Activated CD4-positive, alpha-beta T cell treated with anti-CD3 and anti-CD28 coated beads, Interleukin-2, amount 10 ng/mL, durations not matched to agents 7 days and 5 days (primary cell): ENCODE measurements at places on chromosomes 7 and 10.

DNA sequence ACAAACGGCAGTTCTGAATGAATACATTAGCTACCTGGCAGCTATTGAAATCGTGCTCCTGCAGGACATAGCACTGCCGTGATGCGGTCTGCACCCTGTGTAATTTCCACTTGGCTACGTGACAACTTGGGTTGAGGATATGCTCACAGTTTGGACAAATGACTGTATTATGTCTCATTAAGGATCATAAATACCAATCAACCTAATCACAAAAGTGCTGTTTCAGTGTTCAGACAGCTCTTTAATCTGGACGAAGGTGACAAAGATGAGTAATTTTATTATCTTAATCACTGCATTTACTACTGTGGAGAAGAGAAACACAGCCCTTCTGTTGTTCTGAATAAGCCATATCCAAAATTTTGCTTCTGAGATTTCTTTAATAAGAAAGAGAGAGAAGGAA lies 210.8 kb upstream of the PFKP start:
- no peak overlapping the region for H3K27ac ChIP-seq
- DNase-seq, result no peak
- H3K4me1 ChIP-seq, result no peaks in the 10 kb centered on the region

GRCh38 chr7:2019711-2020511 lies 212.8 kb downstream of the MAD1L1 start:
- H3K27me3 ChIP-seq, result no peaks in the 10 kb centered on the region
- peak; percentile 49 for DNase-seq
- H3K4me3 ChIP-seq, result no peak overlapping the region
- H3K4me1 ChIP-seq, result peaks cover 20% of the 10 kb centered on the region
- H3K36me3 ChIP-seq, result peaks cover 14% of the 10 kb centered on the region

- no peaks in the 10 kb centered on the region for H3K36me3 ChIP-seq
- no peaks in the 10 kb centered on the region for H3K27me3 ChIP-seq
- no peak for DNase-seq
- H3K4me3 ChIP-seq, result no peak overlapping the region
- no peak overlapping the region for H3K27ac ChIP-seq
- H3K4me1 ChIP-seq, result peaks cover 1% of the 10 kb centered on the region
Measured at GRCh38 chr7:75667938-75668337, 70.8 kb downstream of the HIP1 start.

GRCh38 chr7:41573015-41573414 lies 129.9 kb downstream of the INHBA start:
- H3K27ac ChIP-seq, result no peak overlapping the region
- H3K4me3 ChIP-seq, result no peak overlapping the region
- no peaks in the 10 kb centered on the region for H3K4me1 ChIP-seq
- H3K27me3 ChIP-seq, result no peaks in the 10 kb centered on the region
- DNase-seq, result no peak

GRCh38 chr7:47310020-47310419 lies 271.9 kb downstream of the TNS3 start:
- DNase-seq, result no peak
- H3K4me3 ChIP-seq, result no peak overlapping the region
- no peaks in the 10 kb centered on the region for H3K36me3 ChIP-seq

DNA sequence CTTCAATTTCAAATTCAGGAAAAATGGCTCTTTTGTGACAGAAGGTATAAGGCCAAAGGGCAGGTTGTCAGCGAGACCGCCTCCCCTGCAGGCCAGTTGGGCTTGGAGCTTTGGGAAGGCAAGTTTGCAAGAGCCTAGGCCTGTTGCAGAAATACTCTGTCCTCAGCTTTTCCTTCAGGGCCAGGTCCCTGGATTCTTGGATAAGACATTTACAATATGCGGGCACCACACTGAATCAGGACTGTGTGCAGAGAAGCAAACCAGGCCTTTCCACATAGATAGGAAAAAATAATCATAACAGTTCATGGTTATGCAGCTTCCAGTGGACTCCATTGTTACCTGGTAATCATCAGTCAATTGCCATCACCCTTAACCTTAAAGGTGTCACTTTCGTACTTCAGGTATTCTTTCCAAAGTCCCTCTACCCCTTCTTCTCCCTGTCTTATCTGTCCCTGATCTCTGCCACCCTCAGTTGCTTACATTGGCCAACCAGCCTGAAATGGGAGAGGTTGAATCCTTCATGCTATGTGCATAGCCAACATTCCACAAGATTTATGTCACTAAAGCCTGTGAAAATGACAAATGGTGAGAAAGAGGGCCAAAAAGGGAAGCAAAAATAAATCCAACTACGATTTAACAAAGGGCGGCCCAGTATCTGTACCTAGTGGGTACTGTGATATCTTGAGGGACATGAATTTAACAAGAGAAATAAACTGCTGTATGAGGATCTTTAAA lies 304.5 kb upstream of the NFE2L3 start:
- peaks cover 6% of the 10 kb centered on the region for H3K4me1 ChIP-seq
- no peak overlapping the region for H3K27ac ChIP-seq
- H3K4me3 ChIP-seq, result no peak overlapping the region
- DNase-seq, result no peak
- peaks cover 1% of the 10 kb centered on the region for H3K36me3 ChIP-seq

GRCh38 chr7:83588602-83589240 lies 60.2 kb downstream of the SEMA3E start:
- no peak overlapping the region for H3K4me3 ChIP-seq
- H3K27ac ChIP-seq, result no peak overlapping the region
- H3K36me3 ChIP-seq, result no peaks in the 10 kb centered on the region
- DNase-seq, result no peak
- no peaks in the 10 kb centered on the region for H3K27me3 ChIP-seq

DNA sequence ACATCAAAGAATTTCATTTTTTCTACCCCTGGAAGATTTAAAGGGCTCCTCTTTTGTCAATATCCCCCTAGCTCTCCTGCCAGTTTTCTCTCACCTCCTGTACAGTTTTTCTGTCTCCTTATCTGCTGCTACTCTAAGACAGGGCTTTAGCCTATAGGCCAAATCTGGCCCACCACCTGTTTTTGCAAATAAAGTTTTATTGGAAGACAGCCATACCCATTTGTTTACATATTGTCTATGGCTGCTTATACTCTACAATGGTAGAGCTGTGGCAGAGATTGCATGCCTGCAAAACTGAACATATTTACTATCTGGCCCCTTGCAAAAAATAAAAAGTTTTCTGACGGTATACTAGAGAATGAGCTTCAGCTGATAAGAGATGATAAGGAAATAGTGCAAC lies 37.4 kb upstream of the GARS1 start:
- H3K36me3 ChIP-seq, result peaks cover 2% of the 10 kb centered on the region
- no peaks in the 10 kb centered on the region for H3K27me3 ChIP-seq
- no peaks in the 10 kb centered on the region for H3K4me1 ChIP-seq

DNA sequence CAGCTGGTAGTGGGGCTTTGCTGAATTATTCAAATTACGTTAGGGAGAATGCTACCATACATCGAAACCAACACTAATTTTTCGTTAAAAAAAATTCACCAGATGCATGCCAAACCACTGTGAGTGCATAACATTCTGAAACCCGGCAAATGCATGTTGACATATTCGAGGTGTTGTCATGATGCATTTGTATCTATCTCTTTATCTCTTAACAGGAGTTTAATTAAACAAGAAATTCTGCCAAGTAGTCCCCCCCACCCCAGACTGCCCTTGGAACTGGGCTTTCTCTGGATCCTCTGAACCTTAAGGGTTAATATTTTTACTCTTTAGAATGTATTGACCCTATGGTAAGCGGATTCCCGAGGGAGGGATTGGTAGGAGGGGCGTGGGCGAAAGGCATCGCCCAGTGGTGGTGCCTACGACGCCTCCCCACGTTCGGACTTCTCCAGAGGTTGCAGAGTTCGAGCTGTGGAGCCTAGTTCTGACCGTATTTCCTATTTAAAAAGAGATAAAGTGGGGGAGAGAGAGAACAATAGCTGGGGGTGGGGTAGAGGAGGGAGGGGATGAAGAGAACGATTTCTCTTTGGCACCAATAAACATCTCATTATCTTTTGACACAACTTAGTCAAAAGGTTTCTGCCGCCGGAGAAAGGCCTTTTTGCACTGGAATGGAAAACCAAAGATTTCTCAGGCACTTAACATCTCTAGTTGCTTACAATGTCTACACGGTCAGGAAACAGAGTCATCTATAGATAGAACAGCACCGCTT lies 7.2 kb downstream of the DLX6 start:
- H3K27me3 ChIP-seq, result peaks cover 94% of the 10 kb centered on the region
- peaks cover 4% of the 10 kb centered on the region for H3K36me3 ChIP-seq
- no peaks in the 10 kb centered on the region for H3K4me1 ChIP-seq
- H3K4me3 ChIP-seq, result no peak overlapping the region
- no peak for DNase-seq

GRCh38 chr7:43872406-43873110 lies 3.2 kb upstream of the MRPS24 start:
- peaks cover 2% of the 10 kb centered on the region for H3K27me3 ChIP-seq
- DNase-seq, result no peak
- no peak overlapping the region for H3K4me3 ChIP-seq
- no peak overlapping the region for H3K27ac ChIP-seq
- H3K36me3 ChIP-seq, result peaks cover 32% of the 10 kb centered on the region

- H3K27ac ChIP-seq, result peak overlapping the region; percentile 96
- H3K4me1 ChIP-seq, result peaks cover 54% of the 10 kb centered on the region
Measured at GRCh38 chr10:102396317-102396650, 779 bp downstream of the NFKB2 start.

- H3K27me3 ChIP-seq, result no peaks in the 10 kb centered on the region
- H3K4me1 ChIP-seq, result peaks cover 27% of the 10 kb centered on the region
- H3K36me3 ChIP-seq, result peaks cover 29% of the 10 kb centered on the region
- no peak for DNase-seq
Measured at GRCh38 chr7:141679014-141679413, 23.0 kb downstream of the DENND11 start.

DNA sequence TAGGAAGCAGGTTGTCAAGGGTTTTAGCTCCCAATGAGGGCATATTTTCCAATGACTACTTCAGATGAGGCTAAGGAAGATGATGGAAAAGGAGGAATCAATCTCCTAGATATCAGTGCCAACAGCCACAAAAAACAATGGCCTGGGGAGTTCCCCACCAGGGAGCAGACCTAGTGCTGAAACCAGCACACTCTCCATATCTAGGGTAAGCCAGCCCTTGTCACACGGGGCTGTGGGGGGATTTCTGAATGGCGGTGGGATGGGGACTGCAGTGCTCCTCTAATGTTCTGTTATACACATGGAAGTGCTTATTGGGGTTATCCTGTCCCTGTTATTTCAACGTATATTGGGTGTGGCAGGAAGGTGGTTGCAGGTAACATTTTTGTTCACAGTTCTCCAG lies 18.5 kb downstream of the EPC1 start:
- no peaks in the 10 kb centered on the region for H3K27me3 ChIP-seq
- H3K4me3 ChIP-seq, result no peak overlapping the region
- no peak overlapping the region for H3K27ac ChIP-seq
- H3K36me3 ChIP-seq, result peaks cover 23% of the 10 kb centered on the region

DNA sequence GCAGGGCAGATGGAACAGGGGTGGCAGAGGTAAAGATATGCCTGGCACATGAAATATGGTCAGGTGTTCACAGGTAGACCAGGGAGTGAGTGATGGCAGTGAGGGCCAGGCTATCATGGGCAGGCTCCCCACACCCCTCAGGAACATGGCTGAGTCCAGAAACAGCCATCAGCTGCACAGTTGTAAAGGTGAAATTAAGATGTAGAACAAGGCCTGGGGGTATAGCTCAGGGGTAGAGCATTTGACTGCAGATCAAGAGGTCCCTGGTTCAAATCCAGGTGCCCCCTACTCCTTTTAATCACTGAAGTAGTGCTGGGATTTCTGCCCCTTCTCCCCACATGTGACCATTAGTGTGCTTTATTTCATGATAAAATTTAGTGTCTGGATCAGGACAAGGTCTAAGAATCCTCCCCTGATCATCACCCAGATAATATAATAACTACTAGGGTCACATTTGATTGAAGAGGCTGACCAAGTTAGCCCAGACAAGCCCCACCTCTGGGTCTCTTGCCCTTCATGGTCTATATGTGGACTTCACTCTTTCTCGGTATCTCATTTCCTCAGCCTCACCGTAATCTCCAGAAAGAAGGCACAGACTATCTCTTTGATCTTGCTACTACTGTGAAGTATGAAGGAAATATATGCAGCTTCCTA lies 69.0 kb downstream of the ZNF783 start:
- H3K27me3 ChIP-seq, result peaks cover 15% of the 10 kb centered on the region
- DNase-seq, result no peak
- no peak overlapping the region for H3K27ac ChIP-seq
- H3K4me1 ChIP-seq, result no peaks in the 10 kb centered on the region

GRCh38 chr7:108246227-108246837 lies 116.2 kb upstream of the LAMB4 start:
- no peak for DNase-seq
- no peaks in the 10 kb centered on the region for H3K36me3 ChIP-seq
- H3K27ac ChIP-seq, result no peak overlapping the region

GRCh38 chr10:61283066-61283465 lies 170.1 kb downstream of the TMEM26 start:
- H3K27ac ChIP-seq, result no peak overlapping the region
- H3K4me1 ChIP-seq, result peaks cover 39% of the 10 kb centered on the region
- no peak for DNase-seq

GRCh38 chr10:131176907-131177306 lies 134.6 kb downstream of the TCERG1L start:
- no peak overlapping the region for H3K4me3 ChIP-seq
- no peaks in the 10 kb centered on the region for H3K4me1 ChIP-seq
- H3K36me3 ChIP-seq, result peaks cover 2% of the 10 kb centered on the region
- H3K27me3 ChIP-seq, result no peaks in the 10 kb centered on the region
- H3K27ac ChIP-seq, result no peak overlapping the region

GRCh38 chr10:6558272-6558671 lies 21.8 kb downstream of the PRKCQ start:
- peak overlapping the region; percentile 90 for H3K27ac ChIP-seq
- peaks cover 73% of the 10 kb centered on the region for H3K36me3 ChIP-seq
- DNase-seq, result peak; percentile 26
- peaks cover 89% of the 10 kb centered on the region for H3K4me1 ChIP-seq
- H3K27me3 ChIP-seq, result no peaks in the 10 kb centered on the region

GRCh38 chr10:1264001-1264400 lies 207.8 kb downstream of the WDR37 start:
- H3K4me1 ChIP-seq, result no peaks in the 10 kb centered on the region
- peaks cover 4% of the 10 kb centered on the region for H3K27me3 ChIP-seq
- DNase-seq, result no peak
- H3K4me3 ChIP-seq, result no peak overlapping the region
- H3K27ac ChIP-seq, result no peak overlapping the region

DNA sequence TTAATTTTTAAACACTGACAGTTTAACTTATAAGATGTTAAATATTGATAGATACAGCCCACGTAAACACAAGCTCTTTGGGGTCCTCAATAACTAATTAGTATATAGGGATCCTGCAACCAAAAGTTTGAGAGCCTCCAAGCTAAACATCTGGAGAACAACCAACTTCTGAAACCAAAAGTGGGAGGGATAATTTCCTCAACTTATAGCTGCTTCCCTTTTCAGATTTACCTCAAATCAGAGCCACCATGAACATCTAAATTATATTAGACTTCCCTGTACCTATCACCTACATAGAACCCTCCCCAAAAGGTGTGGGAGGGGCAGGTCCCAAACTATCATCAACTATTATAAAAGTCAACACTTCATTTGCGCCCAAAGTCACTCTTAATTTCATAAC lies 8.6 kb downstream of the PSAP start:
- no peaks in the 10 kb centered on the region for H3K36me3 ChIP-seq
- DNase-seq, result no peak
- no peak overlapping the region for H3K27ac ChIP-seq
- no peak overlapping the region for H3K4me3 ChIP-seq
- peaks cover 57% of the 10 kb centered on the region for H3K4me1 ChIP-seq
